ENCODE measurements at places on chromosomes 12 and 14. TPM values are rescaled to one million over a fixed set of nuclear protein-coding genes. Genes with fewer than 3 reads are reported as not detected.

MUCL1 gene
- polyA plus RNA-seq: 0.36 TPM

KRT6C gene
- not detected for polyA plus RNA-seq

PLEK2 gene
- 35.8 TPM for polyA plus RNA-seq

FLVCR2 gene
- polyA plus RNA-seq: 14.8 TPM

COCH gene
- polyA plus RNA-seq: 1.2 TPM

GPHN gene
- 10.2 TPM for polyA plus RNA-seq
